Activated CD4-positive, alpha-beta T cell treated with anti-CD3 and anti-CD28 coated beads, Interleukin-2, amount 10 ng/mL, durations not matched to agents 7 days and 5 days (primary cell): ENCODE measurements at places on chromosomes 16 and 17. TPM values are rescaled to one million over a fixed set of nuclear protein-coding genes. Genes with fewer than 3 reads are reported as not detected.

The LAT gene
- total RNA-seq: 379 TPM

DNA sequence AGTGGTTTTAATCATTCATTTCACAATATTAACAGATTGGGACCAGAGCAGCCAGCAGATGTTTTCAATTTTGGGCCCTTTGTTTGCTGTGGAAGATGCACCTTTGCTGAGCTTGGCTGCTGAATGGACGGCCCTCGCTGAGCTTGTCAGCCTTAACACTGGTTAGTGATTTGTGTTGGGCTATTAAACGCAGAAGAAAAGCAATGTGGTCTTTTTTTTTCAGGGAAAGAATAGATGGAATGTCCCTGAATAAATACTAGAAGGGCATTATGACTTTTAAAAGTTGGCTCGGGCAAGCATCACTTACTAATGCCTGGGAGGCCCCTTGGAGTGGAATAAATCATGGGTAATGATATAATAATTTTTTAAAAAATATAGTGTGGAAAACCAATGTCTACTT, 297.0 kb downstream of the MAP2K6 start:
- DNase-seq: no peak
- no peaks in the 10 kb centered on the region for H3K36me3 ChIP-seq
- H3K27me3 ChIP-seq: no peaks in the 10 kb centered on the region
- no peak overlapping the region for H3K4me3 ChIP-seq
- H3K4me1 ChIP-seq: peaks cover 4% of the 10 kb centered on the region

- no peak overlapping the region for H3K27ac ChIP-seq
- peaks cover 5% of the 10 kb centered on the region for H3K36me3 ChIP-seq
- H3K4me1 ChIP-seq: peaks cover 11% of the 10 kb centered on the region
- no peak overlapping the region for H3K4me3 ChIP-seq
- no peak for DNase-seq
Measured at GRCh38 chr17:47301161-47301560, 22.6 kb upstream of the EFCAB13 start.

GRCh38 chr17:9241774-9242496, 220.6 kb downstream of the NTN1 start:
- H3K36me3 ChIP-seq: no peaks in the 10 kb centered on the region
- H3K27ac ChIP-seq: no peak overlapping the region
- peaks cover 17% of the 10 kb centered on the region for H3K4me1 ChIP-seq
- peak overlapping the region; percentile 13 for H3K4me3 ChIP-seq
- DNase-seq: no peak

DNA sequence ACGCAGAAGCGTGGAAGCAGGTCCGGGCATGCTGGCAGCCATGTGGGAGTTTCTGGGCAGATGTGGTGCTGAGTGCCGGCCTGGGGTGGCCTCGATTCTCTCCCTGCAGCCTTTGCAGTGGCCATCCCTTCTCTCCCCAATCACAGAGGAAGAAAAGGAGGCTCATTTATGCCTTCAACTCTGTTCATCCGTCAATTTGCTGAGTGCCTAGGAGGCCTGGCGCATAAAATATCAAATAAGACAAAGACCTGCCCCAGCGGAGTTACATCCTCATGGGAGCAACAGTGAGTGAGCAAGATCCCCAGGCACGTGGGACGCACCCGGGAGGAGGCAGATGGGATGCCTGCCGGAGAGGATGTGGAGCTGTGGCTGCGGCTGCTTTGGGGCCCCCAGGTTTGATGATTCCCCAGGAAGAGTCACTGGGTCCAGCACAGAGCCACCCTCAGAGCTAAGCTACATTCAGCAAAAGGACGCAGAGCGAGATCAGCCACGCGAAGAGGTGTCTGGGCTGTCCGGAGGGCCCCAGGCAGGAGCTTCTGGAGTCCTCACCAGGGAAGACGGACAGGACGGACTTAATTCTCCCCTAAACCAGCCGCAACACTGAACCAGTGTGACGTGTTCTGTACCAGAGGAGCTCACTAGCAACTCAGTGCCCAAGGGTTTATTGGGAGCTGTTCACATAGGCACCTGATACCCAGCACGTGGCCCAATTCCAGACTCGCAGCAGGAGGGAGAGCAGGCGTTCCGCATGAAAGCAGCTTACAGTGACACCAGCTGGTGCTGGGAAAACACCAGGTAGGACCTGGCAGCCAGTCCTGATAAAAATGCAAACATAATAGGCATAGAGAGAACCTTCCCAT, 11.3 kb downstream of the CA5A start:
- peaks cover 9% of the 10 kb centered on the region for H3K27me3 ChIP-seq
- no peak overlapping the region for H3K27ac ChIP-seq
- no peaks in the 10 kb centered on the region for H3K36me3 ChIP-seq
- no peak overlapping the region for H3K4me3 ChIP-seq

DNA sequence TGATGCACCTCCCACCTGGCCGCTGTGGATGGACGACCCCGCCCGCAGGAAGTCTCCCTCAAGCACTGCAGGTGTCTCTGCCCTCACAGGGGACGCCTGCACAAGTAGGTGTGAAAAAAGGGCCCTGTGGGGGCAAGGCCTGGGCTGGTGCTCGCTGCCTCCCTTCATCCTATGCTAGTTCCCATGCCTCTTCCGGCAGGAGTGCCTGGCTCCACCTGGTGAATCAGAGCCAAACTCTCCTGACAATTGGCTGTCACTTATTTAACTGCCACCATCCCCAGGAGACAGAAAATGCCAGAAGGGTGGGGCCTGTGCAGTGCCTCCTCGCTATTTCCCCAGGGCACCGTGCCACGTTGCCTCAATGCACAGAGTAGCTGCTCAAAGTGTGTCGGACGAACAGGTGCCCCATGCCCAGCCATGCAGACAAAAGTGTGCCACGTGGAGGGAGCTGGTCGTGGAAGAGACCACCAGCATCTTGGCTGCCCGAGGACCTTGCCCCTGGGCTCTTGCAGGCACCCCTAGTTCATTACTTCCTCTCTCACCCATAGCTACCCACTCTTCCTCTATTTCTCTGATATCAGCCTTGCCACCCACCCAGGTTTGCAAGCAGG, 170.7 kb downstream of the SEC14L1 start:
- H3K27me3 ChIP-seq: no peaks in the 10 kb centered on the region
- no peak for DNase-seq
- no peaks in the 10 kb centered on the region for H3K36me3 ChIP-seq
- no peaks in the 10 kb centered on the region for H3K4me1 ChIP-seq
- no peak overlapping the region for H3K4me3 ChIP-seq

DNA sequence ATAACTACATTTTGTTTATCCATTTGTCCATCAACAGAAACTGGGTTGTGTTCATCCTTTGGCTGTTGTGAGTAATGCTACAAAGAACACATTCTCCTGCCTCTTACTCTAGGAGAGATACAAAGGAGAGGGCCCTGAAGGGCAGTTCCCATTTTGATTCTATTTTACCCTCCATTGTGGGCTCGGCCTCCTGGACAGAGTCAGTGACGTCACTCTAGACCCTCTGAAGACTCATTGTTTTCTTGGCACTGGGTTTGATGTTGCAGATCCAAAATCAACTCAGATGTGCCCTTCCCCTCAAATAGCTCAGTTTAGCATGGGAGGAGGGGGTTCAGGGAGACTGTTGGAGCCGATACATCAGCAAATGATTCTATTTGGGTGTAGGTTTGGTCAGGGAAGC, 280.9 kb downstream of the UTP18 start:
- peaks cover 8% of the 10 kb centered on the region for H3K4me1 ChIP-seq
- H3K27ac ChIP-seq: no peak overlapping the region

DNA sequence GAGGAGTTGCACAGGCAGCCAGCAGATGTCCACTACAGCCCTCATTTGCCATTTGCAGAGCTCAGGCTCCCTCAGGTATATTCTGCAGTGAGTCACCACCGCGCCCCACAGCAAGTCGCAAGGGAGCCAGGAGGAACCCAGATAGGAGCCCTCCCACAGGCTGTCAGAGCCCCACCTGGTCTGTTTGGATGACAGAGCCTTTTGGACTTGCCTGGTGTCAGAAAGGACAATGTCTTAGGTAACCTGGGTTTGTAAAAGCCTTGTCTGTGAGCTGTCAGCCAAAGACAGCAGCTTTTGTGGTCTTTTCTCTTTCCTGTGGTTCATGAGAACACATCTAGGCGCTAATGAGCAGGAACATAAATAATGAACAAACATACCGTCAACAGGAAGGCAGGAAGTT, 70.9 kb downstream of the GNAO1 start:
- no peaks in the 10 kb centered on the region for H3K27me3 ChIP-seq
- H3K36me3 ChIP-seq: no peaks in the 10 kb centered on the region

- no peak overlapping the region for H3K27ac ChIP-seq
- no peak overlapping the region for H3K4me3 ChIP-seq
- no peaks in the 10 kb centered on the region for H3K36me3 ChIP-seq
- DNase-seq: no peak
- no peaks in the 10 kb centered on the region for H3K4me1 ChIP-seq
Measured at GRCh38 chr16:54521327-54521726, 234.7 kb upstream of the IRX3 start.

DNA sequence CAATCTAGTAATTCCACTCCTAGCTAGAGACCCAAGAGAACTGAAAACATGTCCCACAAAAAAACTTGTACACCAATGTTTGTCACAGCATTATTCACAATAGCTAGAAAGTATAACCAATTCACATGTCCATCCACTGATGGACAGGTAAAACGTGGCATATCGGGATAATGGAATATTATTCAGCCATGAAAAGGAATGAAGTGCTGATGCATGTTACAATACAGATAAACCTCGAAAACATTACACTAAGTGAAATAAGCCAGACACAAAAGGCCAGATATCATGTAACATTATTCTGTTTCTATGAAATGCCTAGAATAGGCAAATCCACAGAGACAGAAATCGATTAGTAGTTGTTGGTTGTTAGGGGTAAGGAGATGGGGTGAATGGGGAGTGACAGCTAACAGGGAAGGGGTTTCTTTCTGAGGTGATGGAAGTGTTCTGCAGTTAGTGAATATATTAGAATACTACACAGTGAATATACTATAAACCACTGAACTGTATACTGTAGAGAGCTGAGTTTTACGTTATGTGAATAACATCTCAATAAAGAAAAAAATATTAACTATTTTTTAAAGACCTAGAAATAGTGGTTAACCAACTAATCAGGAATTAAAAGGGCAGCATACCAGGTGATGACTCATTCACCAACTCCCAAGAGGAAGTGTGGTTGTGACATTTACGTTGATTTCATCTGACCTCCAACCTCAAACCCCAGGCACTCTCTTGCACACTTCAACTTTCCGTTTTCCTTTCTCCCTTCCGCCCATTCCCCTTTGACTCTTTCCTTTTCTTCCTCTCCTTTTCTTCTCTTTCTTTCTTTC, 48.6 kb downstream of the GAS7 start:
- H3K36me3 ChIP-seq: no peaks in the 10 kb centered on the region
- H3K27me3 ChIP-seq: peaks cover 16% of the 10 kb centered on the region
- H3K27ac ChIP-seq: no peak overlapping the region
- peaks cover 27% of the 10 kb centered on the region for H3K4me1 ChIP-seq
- no peak overlapping the region for H3K4me3 ChIP-seq

- no peak for DNase-seq
- H3K27ac ChIP-seq: no peak overlapping the region
- no peak overlapping the region for H3K4me3 ChIP-seq
- H3K36me3 ChIP-seq: no peaks in the 10 kb centered on the region
Measured at GRCh38 chr17:51585514-51586104, 325.3 kb downstream of the UTP18 start.

DNA sequence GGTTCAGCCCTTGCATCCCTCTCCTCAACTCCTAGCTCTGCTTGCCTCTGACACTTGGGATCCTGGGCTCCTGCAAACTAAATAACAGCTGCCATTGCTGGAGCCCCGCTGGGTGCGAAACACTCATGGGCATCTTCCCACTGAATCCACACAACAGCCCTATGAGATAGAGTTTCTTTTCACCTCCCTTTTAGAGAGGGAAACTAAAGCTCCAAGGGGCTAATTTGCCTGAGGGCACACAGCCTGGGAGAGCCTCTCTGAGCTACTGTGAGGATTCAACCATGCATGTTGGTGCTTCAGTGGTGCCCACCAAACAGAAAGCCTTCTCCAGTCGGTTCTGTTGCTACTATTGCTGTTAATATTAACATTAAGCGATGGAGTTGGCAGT, 4.0 kb downstream of the ACBD4 start:
- DNase-seq: no peak
- no peak overlapping the region for H3K4me3 ChIP-seq
- no peak overlapping the region for H3K27ac ChIP-seq
- H3K36me3 ChIP-seq: peaks cover 4% of the 10 kb centered on the region
- peaks cover 30% of the 10 kb centered on the region for H3K4me1 ChIP-seq
- no peaks in the 10 kb centered on the region for H3K27me3 ChIP-seq

- H3K27me3 ChIP-seq: no peaks in the 10 kb centered on the region
- H3K36me3 ChIP-seq: no peaks in the 10 kb centered on the region
- no peak for DNase-seq
- no peak overlapping the region for H3K4me3 ChIP-seq
- no peaks in the 10 kb centered on the region for H3K4me1 ChIP-seq
Measured at GRCh38 chr16:85529489-85530369, 83.4 kb upstream of the GSE1 start.

GRCh38 chr17:34619687-34620217, 40.4 kb downstream of the TMEM132E start:
- H3K27me3 ChIP-seq: peaks cover 23% of the 10 kb centered on the region
- H3K4me1 ChIP-seq: no peaks in the 10 kb centered on the region
- no peak overlapping the region for H3K4me3 ChIP-seq
- DNase-seq: no peak
- H3K27ac ChIP-seq: no peak overlapping the region

The CLDN7 gene
- total RNA-seq: not detected

DNA sequence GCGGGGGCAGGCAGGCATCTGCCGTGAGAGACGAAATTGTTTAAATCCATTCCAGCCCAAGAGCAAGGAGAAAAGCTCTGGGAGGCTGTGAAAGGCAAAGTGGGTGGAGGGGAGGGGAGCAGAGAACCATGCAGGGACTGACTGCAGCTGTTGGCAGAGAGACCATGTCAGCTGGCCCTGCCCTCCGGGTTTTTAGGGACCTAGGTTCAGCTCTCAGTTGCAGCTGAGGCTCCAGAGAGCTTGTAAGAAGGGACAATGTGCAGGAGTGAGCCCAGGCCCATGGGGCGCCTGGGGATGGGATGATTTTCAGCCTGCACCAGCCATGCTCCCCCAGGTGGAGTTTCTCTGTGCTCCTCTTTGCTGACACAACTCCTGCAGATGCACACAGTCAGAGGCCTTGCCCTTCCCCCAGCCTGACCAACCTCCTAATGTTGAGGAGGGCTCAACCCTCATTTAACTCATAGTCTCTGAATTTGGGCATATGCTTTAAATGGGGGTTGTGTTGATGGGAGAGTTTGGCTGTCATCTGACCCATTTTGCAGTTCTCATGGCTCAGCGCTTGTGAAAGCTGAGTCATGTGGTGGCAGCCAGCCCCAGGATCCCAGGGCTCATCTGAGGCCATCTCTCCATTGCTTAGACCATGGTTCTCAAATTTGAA, 70.9 kb downstream of the PLXDC1 start:
- H3K4me3 ChIP-seq: no peak overlapping the region
- no peaks in the 10 kb centered on the region for H3K36me3 ChIP-seq
- no peaks in the 10 kb centered on the region for H3K27me3 ChIP-seq
- H3K27ac ChIP-seq: no peak overlapping the region
- H3K4me1 ChIP-seq: no peaks in the 10 kb centered on the region
- DNase-seq: no peak

- H3K4me1 ChIP-seq: no peaks in the 10 kb centered on the region
- H3K36me3 ChIP-seq: no peaks in the 10 kb centered on the region
- DNase-seq: no peak
- no peak overlapping the region for H3K27ac ChIP-seq
Measured at GRCh38 chr16:73798471-73798870, 498.1 kb upstream of the PSMD7 start.
